ENCODE measurements at places on chromosomes 5 and 9.

DNA sequence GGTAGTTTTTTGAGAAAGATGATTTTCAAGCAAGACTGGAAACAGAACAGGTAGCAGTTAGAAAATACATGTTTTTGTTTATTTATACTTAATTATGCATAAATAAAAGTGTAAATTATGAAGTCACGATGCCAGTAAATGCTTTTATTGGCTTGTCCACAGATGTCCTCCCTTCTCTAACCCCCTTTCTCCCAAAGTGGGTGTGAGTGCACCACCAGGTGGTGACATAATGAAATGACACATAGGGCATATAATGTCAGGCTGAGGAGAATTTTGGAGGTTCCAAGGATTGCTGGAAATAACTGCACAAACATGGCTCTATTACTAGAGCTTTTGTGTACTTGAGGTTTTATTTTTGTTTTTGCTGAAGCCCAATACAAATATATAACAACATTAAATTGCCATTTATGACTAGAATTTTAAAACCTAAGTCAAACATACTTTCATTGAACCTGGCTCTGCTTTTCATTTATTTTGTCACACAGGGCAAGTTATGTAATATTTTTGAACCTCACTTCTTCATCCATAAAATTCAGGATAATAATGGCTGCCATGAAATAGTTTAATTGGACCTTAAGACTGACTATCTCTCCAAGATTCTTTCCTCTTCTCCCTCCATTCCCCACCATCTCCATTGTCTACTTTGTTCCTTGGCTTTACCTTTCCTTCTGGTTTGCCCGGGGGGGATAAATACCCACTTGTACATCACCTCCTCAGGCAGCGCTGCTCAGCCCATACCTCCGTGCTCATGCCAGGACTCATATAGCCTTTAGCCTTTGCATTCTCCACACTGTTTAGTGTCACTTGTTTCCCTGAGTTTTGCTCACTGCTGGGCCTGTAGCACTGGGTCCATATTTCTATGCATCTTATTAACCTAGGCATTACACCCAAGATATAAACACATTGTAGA, 168.8 kb downstream of the PDE4D start:
- DNase-seq: no peak

GRCh38 chr5:36423578-36424307, 122.0 kb upstream of the RANBP3L start:
- DNase-seq: no peak

GRCh38 chr5:68217047-68217355, 1.4 kb downstream of the PIK3R1 start:
- DNase-seq: no peak

GRCh38 chr5:38809388-38810359, 36.1 kb upstream of the OSMR start:
- peak; percentile 9 for DNase-seq

DNA sequence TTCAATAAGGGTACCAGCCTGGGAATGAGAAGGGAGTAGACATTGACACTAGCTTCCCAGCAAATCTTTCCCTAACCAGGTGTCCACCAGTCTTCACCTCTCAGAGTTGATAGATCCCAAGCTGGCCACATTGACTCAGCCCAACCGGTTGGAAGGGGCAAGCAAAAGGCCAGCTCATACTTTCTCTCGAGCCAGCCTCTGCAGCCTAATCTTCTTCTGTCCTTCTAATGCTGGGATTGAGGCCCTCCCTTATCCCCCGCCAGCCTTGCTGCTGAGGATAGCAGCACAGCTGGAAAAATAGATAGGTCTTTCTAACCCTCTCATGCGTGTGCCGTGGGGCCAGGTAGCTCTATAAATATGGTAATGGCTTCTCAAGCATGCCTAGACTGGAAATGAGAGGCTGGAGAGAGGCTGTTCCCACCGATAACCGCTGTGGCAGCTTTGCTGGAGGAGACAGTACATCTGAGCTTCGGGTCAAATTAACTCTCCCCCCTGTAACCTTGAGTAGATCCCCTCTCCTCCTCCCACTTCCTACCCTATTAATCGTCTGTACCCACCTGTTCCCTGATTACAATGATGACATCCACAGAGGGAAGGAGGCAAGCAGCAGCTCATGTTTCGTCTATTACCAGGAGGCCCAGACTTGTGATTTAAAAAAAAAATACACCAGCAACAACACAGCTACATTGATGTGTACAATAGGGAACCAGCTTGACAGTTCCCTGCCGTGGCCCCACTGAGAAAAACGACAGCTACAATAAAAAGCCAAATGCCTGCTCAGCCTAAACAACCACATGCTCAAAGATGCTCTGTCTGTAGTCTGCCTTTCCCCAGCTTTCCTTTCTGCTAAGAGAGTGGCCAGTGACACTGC, 219.9 kb upstream of the BRINP1 start:
- DNase-seq: no peak

- no peak for DNase-seq
Observed at GRCh38 chr9:5846501-5846921, 13.6 kb upstream of the ERMP1 start.

- DNase-seq: no peak
Observed at GRCh38 chr5:150895431-150896428, 9.1 kb downstream of the ZNF300 start.
